ENCODE measurements at places on chromosomes 3 and 15.

- DNase-seq, result no peak
Measured at GRCh38 chr15:37001417-37001816, 98.9 kb downstream of the MEIS2 start.

GRCh38 chr15:52136442-52136980, 23.9 kb upstream of the BCL2L10 start:
- DNase-seq, result no peak

DNA sequence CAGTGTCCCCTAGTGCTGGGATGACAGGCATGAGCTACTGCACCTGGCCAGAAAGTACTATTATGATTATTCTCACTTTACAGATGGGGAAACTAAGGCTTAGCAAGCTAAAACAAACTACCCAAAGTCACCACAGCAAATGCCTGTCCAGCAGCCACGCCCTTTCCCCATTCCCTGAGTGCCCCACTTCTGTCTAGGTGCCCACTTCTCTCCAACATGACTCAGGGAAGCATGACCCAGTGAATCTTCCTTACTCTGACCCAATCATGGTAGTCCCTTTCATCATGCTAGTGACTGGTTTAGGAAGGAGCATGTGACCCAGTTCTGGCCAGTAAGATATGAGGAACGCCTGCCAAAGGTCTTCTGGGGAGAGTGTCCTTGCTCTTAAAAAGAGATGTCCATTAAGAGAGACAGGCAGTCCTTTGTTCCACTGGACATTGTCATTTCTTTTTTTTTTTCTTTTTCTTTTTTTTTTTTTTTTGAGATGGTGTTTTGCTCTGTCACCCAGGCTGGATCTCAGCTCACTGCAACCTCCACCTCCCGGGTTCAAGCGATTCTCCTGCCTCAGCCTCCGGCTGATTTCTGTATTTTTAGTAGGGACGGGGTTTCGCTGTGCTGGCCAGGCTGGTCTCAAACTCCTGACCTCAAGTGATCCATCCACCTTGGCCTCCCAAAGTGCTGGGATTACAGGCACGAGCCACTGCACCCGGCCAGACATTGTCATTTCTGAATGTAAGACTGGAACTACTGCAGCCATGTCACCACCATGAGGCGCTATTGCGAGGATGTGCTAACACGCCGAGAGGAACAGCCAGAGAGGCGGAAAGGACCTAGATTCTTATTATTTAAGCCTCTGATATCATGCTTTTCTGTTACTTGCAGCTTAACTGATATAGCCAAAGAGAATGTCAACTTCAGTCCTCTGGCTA, 19.8 kb downstream of the MEGF11 start:
- DNase-seq, result no peak

GRCh38 chr3:17301271-17301670, 416.5 kb downstream of the PLCL2 start:
- DNase-seq, result no peak

DNA sequence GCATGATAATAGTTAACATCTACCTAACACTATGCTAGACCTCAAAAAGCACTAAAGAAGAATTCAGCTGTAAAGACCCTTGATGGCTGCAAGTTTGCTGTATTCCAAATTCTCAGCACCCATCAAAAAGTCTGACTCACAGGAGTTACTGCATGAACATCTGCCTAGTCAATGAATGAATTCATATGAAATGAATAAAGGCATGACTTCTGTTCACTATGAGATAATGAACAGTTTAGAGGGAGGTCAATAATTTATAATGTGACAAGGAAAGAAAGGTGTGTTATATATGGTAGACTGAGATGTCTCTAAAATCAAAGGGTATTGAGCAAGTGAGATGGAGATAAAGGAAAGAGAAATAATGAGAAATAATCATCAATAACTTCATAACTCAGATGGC, 508.2 kb upstream of the TGFBR2 start:
- no peak for DNase-seq

- no peak for DNase-seq
Measured at GRCh38 chr15:89067751-89068150, 20.5 kb upstream of the ABHD2 start.

- no peak for DNase-seq
Measured at GRCh38 chr3:166706094-166706493, 674.0 kb downstream of the ZBBX start.

DNA sequence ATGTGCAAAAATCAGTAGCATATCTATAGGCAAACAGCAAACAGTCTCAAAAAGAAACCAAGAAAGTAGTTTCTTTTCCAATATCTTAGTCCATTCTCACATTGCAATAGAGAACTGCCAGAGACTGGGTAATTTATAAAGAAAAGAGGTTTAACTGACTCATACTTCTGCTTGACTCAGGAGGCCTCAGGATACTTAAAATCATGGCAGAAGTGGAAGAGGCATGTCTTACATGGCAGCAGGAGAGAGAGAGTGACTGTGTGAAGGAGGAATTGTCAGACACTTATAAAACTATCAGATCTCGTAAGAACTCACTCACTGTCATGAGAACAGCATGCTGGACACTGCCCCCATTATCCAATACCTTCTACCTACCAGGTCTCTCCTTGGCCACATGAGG, 327.9 kb upstream of the EPHA3 start:
- no peak for DNase-seq

- DNase-seq, result no peak
Measured at GRCh38 chr3:78838362-78838761, 929.4 kb downstream of the ROBO1 start.

GRCh38 chr15:42584031-42584765, 8.8 kb downstream of the STARD9 start:
- no peak for DNase-seq

DNA sequence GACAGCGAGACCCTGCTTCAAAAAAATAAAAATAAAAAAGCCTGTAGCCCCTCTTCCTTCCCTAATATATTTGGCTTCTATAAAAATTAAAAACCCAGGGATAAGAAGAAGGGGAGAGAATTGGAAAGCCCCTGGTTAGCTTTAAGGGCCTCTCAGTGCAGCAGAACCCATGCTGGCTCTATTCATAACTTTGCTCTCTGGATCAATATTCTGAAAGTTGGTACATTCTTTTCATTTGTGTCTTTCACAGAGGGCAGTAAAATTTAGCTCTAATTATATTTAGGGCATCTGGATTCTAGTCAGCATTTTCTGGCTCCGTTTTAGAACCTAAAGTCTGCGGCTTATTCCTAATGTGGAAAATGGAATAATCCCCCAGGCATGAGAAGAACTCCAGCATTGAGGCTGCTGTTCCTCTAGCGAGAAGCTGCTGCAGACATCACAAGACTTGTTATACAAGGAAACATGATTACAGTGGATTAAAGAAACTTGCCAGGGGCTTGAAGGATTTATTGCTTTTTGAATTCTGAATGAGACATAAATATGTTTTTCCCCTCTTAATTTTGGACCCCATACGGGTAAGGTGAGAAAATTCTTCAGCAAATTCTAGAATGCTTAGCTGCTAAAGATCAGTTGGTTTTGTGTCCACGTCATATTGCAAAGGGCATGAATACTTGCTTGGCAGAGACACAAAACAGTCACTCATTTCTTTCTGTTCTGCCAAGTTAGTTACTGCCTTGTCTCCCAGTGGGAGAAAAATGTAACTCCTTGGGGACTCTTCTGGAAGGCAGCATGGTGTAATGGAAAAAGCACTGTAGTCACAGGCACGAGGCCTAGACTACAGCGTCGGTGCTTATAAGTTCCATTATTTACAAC, 177.7 kb downstream of the VGLL4 start:
- DNase-seq, result no peak

GRCh38 chr3:14594234-14594633, 54.1 kb upstream of the GRIP2 start:
- no peak for DNase-seq

DNA sequence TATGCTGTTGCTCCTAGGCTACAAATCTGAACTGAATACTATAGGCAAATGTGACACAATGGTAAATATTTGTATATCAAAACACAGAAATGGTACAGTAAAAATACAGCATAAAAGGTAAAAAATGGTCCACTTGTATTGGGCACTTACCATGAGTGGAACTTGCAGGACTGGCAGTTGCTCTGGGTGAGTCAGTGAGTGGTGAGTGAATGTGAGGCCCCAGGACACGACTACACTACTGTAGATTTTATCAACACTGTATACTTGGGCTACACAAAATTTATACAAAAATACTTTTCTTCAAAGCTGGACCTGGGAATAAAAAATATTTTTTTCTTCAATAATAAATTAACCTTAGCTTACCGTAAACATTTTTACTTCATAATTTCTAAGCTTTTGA, 41.6 kb upstream of the DUT start:
- no peak for DNase-seq

DNA sequence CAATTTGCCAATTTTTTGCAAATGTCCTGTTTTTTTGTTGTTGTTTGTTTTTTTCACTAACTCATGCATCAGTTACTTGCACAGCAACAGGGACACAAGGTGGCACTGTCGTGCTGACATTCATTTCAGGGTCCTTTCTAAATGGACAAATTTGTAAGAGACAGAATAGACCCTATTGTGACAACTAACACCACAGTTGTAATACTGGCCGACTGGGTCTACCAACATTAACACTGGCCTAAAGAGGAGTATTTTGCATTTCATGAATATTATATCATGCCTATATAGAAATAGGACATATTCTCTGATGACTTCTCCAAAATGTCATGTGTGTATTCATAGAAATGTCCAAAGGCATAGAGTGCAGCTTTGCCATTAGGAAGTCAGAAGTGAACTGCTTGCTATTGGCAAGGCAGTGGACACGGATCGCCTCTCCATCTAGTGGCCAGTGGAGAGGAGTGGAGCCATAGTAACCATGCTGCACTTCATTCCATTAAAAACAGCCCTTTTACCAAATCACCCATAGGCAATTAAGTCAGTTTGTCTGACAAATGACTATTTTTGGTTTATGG, 54.8 kb downstream of the ZBTB20 start:
- DNase-seq, result peak; percentile 18

- DNase-seq, result no peak
Measured at GRCh38 chr3:173430576-173430975, 33.0 kb downstream of the NLGN1 start.

GRCh38 chr3:20930034-20930433, 744.0 kb upstream of the SGO1 start:
- no peak for DNase-seq

DNA sequence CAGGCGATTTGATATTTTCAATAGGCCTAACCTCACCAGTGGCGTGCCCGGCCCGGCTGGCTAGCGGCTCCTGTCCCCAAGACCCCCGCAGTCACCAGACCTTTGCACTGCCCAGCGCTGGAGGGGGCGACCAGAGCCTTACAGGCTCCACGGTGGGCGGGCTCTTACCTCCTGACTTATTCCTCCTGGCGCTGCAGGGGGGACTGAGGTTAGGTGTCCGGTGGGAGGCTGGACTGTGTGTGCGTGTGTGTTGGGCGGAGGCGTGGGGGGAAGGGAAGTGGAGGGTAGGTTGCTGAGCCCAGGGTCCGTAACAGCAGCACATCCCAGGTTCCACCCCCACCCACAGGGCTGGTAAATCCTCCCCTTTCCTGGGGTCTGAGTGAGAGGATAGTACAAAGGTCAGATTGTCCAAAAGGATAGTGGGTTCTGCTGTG, 27.5 kb upstream of the THRB start:
- no peak for DNase-seq

DNA sequence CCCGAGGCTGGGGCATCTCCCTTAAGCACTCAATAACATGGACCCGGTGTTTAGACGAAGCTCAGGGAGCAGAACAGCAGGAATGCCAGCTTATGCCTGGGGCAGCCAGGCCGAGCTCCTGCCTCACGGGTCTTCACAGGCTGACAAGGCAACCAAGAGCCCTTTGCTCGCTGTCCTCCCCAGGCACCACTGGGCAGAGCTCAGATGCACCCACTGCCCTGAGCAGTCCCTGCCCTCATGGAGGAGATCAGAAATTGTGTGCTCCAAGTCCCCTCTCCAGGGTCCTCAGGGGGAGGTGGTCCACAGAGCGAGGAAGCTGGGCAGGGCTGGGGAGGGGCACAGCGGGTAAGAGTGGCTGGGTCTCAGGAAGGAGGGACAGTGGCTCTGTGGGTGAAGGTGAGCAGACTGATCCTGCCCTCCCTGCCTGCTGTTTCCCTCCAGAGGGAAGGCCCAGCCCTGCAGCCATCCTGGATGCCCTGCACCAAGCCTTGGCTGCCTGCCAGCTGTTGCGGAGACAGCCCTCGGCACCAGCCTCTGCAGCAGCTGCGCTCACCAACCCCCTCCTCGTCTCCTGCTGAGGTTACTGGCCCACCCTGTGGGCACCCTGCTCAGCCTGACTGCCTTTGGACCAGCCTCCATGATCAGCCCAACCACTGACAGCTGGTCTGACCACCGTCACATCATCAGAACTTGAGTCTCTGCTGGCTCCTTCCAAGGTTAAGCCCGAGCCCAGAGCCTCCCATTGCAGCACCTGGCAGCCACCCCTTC, 21.1 kb upstream of the GP9 start:
- no peak for DNase-seq

DNA sequence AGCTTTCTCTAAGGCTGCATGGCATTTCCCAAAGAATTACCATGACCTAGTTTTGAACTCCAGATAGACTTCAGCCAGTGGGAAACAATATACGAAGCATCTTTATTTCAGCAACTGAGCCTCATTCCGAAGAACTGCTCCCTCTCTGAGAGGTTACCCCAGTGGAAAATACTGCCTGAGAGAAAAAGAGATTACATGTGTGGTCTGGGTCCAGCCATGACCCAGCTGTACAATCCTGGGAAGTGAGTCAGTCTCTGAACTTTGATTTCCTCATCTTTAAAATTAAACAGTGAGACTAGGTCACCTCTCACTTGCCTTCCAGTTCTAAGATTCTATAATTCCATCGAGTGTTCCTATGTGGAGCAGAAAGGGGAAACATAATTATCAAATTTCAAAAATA, 42.4 kb downstream of the TNIK start:
- peak; percentile 21 for DNase-seq

DNA sequence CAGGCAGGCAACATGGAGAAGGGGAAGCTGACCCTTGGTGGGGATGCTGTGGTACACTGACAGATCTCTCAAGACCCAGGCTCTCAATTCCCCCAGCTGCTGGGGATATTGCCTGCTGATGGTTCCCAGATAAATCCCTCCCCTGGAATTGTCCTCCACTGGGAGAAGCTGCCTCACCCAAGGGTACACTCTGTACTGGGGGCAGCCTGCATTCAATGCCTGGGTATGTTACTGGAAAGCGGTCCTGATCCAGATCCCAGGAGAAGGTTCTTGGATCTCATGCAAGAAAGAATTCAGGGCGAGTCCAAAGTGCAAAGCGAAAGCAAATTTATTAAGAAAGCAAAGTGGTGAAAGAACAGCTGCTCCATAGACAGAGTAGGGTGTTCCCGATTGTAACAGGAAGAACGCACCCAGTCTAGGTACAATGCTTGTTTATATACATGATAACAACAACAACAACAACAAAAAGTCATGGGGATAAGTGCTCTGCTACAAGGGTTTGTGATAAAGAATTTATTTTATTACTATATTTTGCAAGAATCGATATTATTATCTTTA, 591.5 kb upstream of the ADAMTS9 start:
- DNase-seq, result no peak

DNA sequence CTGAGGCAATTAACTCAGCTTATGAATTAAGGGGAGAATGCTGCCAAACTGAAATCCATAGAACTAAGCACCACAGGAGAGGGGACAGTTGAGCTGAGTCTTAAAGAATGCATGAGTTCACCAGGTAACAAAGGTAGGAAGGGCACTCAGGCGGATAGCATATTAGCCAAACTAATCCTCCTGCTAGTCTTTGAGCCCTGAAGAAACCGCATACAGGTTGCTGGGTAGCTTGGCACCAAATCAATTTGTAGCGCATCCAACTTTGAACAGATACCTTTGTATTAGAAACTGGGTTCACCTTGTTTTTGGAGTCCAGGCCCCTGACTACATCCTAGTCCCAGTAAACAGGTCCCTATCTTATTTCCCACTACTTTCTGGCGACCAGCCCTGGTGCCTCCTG, 93.7 kb downstream of the FRMD4B start:
- DNase-seq, result no peak

- DNase-seq, result no peak
Measured at GRCh38 chr3:8884630-8885290, 78.5 kb downstream of the RAD18 start.
